ENCODE measurements at places on chromosomes 13 and 19.

DNA sequence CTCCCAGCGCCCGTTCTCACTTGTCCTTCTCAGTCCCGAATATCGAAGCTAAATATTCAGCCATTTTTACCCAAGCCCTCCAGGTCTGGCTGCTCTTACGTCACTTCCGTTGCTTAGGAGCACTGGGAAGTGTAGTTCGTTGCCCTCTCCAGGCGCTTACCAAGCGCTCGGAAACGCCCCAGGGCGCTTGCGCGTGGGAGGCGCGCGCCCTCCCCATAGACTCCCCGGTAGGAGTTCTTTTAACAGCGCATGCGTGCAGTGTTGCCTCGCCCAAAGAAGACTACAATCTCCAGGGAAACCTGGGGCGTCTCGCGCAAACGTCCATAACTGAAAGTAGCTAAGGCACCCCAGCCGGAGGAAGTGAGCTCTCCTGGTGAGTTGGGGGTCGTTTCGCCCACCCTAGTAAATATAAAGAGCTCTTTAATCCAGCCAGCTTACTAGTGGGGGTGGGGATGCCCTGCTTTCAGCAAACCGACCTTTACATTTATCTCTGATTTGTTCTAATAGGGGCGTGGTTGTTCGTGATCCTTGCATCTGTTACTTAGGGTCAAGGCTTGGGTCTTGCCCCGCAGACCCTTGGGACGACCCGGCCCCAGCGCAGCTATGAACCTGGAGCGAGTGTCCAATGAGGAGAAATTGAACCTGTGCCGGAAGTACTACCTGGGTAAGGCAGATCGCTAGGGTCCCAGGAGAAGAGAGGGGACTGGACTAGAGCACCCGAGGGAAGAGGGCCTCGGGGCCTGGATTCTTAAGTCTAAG, at the start of the genes PSENEN and U2AF1L4:
PSENEN (plus strand) TSS at position 324 of the 759 bp plus-strand sequence; CDS start at position 604, 280 bp downstream.
U2AF1L4 (minus strand) TSS at position 91 of the 759 bp plus-strand sequence; CDS start at position 64, 27 bp downstream.
- DNase-seq: peak; percentile 98

GRCh38 chr19:11626252-11626651, 29.0 kb downstream of the ZNF627 start:
- no peak for DNase-seq

DNA sequence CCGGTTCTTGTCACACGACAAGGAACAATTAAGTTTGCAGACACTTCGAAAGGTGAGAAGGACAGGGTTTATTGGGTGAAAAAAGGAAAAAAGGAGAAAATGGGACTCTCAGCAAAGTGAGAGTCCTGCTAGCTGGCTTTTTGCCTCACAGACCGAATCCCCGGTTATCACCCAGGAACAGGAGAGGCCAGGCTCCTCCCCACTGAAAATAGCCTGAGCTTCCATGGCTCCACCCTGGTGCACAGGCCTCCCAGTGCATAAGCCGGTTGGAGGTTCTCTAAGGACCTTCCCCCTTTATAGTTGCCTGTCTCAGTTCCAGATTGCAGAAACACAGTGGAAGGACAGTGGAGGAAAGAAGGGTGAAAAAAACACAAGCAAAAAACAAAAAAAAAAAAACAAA, 571.7 kb downstream of the KCTD12 start:
- DNase-seq: no peak

DNA sequence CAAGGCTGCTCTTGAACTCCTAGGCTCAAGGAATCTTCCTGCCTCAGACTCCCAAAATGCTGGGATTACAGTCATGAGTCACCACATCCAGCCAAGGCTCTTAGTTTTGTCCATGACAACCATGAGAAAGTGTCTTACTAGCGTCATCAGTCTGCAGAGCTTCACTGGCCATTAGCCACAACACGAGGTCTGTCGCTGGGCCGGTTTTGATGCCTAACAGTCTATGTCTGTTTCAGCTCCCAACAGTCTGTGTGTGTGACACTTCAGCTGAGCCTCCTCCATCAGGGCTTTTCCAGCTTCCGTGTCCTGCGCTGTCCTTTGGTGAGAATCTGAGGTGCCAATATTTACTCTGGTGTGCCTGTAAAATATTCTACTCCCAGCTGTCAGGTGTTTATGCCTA, 47.6 kb downstream of the CEP89 start:
- no peak for DNase-seq

GRCh38 chr13:109362616-109363015, 423.8 kb downstream of the IRS2 start:
- no peak for DNase-seq

- no peak for DNase-seq
Observed at GRCh38 chr13:23956106-23956505, 58.8 kb upstream of the C1QTNF9B start.

DNA sequence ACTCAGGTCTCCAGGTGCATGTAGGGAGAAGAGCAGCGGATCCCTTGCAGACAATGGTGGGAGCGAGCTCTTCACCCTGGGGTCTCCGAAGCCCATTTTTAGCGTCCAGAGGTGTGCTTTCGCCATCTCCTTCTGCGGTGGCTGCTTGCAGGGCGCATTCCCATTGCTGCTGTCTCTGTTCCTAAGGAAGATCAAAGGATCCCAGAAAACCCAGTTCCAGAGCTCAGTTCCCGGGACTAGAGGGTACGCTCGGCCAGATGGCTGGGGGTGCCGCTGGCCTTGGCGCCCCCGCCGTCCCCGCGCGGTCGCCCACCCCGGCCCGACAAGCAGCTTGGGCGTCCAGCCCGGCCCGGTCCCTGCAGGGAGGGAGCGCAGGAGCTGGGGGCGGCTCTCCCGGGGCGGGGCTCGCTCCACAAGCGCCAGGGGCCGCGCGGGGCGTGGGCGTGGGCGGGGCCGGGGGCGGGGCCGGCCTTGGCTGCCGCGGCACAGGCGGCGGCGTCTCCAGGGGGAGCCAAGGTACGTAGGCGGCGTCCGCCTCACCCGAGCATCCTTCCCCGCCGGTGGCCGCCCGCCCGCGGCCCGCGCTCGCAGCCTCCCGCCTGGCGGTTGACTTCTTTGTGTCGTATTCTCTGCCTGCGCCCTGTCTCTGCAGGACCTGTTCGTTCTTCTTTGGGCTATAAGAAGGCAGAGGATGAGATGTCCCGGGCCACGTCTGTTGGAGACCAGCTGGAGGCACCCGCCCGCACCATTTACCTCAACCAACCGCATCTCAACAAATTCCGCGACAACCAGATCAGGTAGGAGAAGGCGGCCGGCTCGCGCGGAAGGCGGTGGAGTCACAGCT, 96.8 kb downstream of the ATP8A2 start:
- DNase-seq: no peak

GRCh38 chr19:34502582-34503411, 21.2 kb downstream of the WTIP start:
- DNase-seq: peak; percentile 68

- DNase-seq: no peak
Observed at GRCh38 chr13:51829568-51829899, 15.4 kb downstream of the TMEM272 start.

GRCh38 chr19:50518091-50519005, 4.6 kb upstream of the ASPDH start:
- peak; percentile 94 for DNase-seq
